ENCODE measurements at places on chromosomes 6 and 20. TPM values are rescaled to one million over a fixed set of nuclear protein-coding genes. Genes with fewer than 3 reads are reported as not detected.

GRCh38 chr6:42047790-42048405 is 2.4 kb upstream of the TAF8 start:
- H3K4me3 ChIP-seq: peak overlapping the region; percentile 73
- H3K27ac ChIP-seq: peak overlapping the region; percentile 81
- H3K36me3 ChIP-seq: no peaks in the 10 kb centered on the region
- no peaks in the 10 kb centered on the region for H3K27me3 ChIP-seq

GRCh38 chr20:44083220-44083933 is 103.6 kb downstream of the JPH2 start:
- H3K27me3 ChIP-seq: no peaks in the 10 kb centered on the region
- no peaks in the 10 kb centered on the region for H3K36me3 ChIP-seq
- DNase-seq: no peak
- H3K4me3 ChIP-seq: no peak overlapping the region

GRCh38 chr6:106799031-106799894 is 169.9 kb downstream of the QRSL1 start:
- H3K27me3 ChIP-seq: no peaks in the 10 kb centered on the region
- H3K36me3 ChIP-seq: no peaks in the 10 kb centered on the region
- peak; percentile 30 for DNase-seq
- H3K27ac ChIP-seq: no peak overlapping the region

GRCh38 chr20:21577551-21577950 is 63.7 kb upstream of the NKX2-2 start:
- H3K4me3 ChIP-seq: no peak overlapping the region
- H3K27me3 ChIP-seq: no peaks in the 10 kb centered on the region
- no peak overlapping the region for H3K27ac ChIP-seq
- no peak for DNase-seq
- H3K36me3 ChIP-seq: no peaks in the 10 kb centered on the region

DNA sequence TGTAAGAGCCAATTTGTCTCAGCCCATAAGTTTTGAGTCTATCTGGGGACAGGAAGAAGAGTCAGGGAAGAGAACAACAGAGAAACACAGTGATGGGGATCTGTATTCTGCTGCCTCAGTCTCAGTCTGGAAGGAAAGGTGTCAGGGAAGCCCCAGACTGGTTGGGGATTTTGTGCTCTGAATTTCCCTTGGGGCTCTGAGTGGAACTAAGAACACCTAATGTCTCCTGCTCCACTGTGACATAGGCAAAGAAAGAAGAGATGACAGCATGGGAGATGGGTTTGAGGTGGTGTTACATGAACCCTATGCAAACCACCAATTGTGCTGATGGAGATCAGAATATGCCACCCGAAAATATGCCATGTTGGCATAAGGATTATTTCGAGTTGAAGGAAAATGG is 139.5 kb upstream of the MYLIP start:
- H3K27me3 ChIP-seq: no peaks in the 10 kb centered on the region
- DNase-seq: no peak
- H3K4me3 ChIP-seq: no peak overlapping the region
- H3K27ac ChIP-seq: no peak overlapping the region
- H3K36me3 ChIP-seq: no peaks in the 10 kb centered on the region

- no peak overlapping the region for H3K4me3 ChIP-seq
- DNase-seq: peak; percentile 76
- no peaks in the 10 kb centered on the region for H3K36me3 ChIP-seq
- H3K27me3 ChIP-seq: no peaks in the 10 kb centered on the region
- H3K4me1 ChIP-seq: no peaks in the 10 kb centered on the region
Measured at GRCh38 chr20:50242863-50243609, 52.4 kb downstream of the CEBPB start.

- DNase-seq: no peak
- H3K36me3 ChIP-seq: no peaks in the 10 kb centered on the region
- no peak overlapping the region for H3K4me3 ChIP-seq
- no peaks in the 10 kb centered on the region for H3K4me1 ChIP-seq
Measured at GRCh38 chr6:79084693-79085092, 6.6 kb upstream of the PHIP start.

- no peaks in the 10 kb centered on the region for H3K36me3 ChIP-seq
- H3K27ac ChIP-seq: no peak overlapping the region
- no peaks in the 10 kb centered on the region for H3K4me1 ChIP-seq
- H3K27me3 ChIP-seq: no peaks in the 10 kb centered on the region
- no peak for DNase-seq
Measured at GRCh38 chr6:66396549-66396948, 689.5 kb upstream of the EYS start.

- no peak overlapping the region for H3K4me3 ChIP-seq
- no peak overlapping the region for H3K27ac ChIP-seq
- H3K4me1 ChIP-seq: no peaks in the 10 kb centered on the region
- no peaks in the 10 kb centered on the region for H3K27me3 ChIP-seq
- H3K36me3 ChIP-seq: no peaks in the 10 kb centered on the region
Measured at GRCh38 chr6:16470502-16471221, 232.3 kb downstream of the GMPR start.

DNA sequence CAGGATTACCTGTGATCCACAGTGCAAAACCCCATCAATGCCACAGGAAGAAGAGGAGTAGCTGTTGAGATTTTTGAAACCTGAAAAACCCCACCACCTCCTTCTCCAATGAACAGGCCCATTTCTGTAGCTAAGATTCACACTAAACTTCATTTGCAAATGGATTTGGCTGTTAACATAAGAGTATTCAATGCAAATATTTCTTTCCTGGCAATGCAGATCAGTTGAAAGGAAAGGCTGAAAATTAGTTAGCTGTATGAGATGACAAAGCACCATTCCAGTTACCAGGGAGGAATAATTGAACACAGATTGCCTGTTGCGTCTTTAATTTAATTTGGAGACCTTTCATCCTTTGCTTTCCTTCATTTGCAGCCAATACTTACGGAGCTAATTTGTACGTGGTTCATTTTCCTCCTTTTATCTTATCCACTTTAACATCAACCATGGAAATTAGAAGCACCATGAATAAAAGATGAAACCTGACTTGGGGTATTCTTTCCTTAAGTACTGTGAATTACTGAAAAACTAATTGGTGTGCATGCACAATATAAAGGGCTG is 4.2 kb downstream of the B3GAT2 start:
- H3K36me3 ChIP-seq: no peaks in the 10 kb centered on the region
- no peak for DNase-seq
- H3K4me3 ChIP-seq: no peak overlapping the region
- H3K27me3 ChIP-seq: peaks cover 34% of the 10 kb centered on the region

DNA sequence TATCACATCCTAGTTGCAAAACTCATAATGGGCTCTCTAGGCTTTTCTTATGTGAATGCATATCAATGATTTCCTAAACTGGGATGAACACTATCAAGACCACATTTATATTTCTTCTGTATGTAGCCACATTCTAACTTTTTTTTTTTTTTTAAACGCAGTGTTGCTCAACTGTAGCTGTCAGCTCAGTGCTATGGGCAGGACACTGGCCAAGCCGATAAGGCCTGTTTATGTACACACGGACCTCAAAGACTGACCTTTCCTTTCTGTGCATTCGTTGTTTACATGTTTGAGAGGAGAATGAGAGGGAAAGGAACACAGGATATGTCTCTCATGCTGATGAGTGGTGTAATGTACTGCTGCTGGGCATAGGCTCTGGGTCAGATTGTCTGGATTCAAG is 75.1 kb upstream of the B3GAT2 start:
- H3K4me3 ChIP-seq: no peak overlapping the region
- no peak for DNase-seq
- H3K4me1 ChIP-seq: no peaks in the 10 kb centered on the region

DNA sequence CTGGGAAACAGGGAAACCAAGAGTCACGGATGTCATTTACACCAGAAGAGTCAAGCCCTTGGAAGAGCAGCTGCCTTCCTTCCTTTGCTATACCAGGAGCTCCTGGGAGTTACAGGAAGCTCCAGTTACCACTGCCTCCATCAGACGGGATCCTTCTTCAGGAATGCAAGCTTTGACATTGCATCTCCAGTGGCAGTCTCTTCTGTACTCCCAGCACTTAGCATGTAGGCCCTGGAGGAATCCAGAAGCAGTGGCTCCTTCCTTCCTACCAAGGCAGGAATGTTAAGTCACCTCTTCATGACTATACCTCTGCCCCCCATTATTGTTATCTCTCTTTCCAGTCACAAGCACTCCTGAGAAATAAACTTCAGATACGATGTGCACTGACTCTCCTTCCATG is 836.0 kb downstream of the MAFB start:
- no peak overlapping the region for H3K27ac ChIP-seq
- H3K27me3 ChIP-seq: no peaks in the 10 kb centered on the region
- H3K4me1 ChIP-seq: no peaks in the 10 kb centered on the region
- H3K4me3 ChIP-seq: no peak overlapping the region

MCM9 gene
- total RNA-seq: 14.3 TPM

HRH3 gene
- total RNA-seq: not detected

OPN5 gene
- not detected for total RNA-seq

BMP6 gene
- 2.1 TPM for total RNA-seq

NANP gene
- total RNA-seq: 3.1 TPM

Data from colonic mucosa (tissue), 4 donors.